ENCODE measurements at places on chromosomes 5 and 9. TPM values are rescaled to one million over a fixed set of nuclear protein-coding genes. Genes with fewer than 3 reads are reported as not detected.

The SLC36A2 gene
- total RNA-seq, result not detected

The LCN6 gene
- not detected for total RNA-seq

The SLC34A3 gene
- total RNA-seq, result not detected

The ARL14EPL gene
- not detected for total RNA-seq

The DENND4C gene
- total RNA-seq, result 33.0 TPM

The LCN9 gene
- total RNA-seq, result not detected

The TEX48 gene
- total RNA-seq, result not detected

The SGCD gene
- 3.5 TPM for total RNA-seq

The SLC9A3 gene
- 3.1 TPM for total RNA-seq

The CDC25C gene
- 0.83 TPM for total RNA-seq

The SLC4A9 gene
- not detected for total RNA-seq

The PCDHGA12 gene
- 43.9 TPM for total RNA-seq

The C1QTNF2 gene
- total RNA-seq, result not detected

The HEMGN gene
- total RNA-seq, result not detected

The HTR1A gene
- total RNA-seq, result not detected

The NUTM2G gene
- total RNA-seq, result not detected

The ZNF474 gene
- not detected for total RNA-seq

The STKLD1 gene
- total RNA-seq, result 0.34 TPM

The FBN2 gene
- 7.2 TPM for total RNA-seq

The MAST4 gene
- total RNA-seq, result 26.7 TPM

The PCDHB14 gene
- total RNA-seq, result 2.5 TPM

The HRCT1 gene
- total RNA-seq, result 2.4 TPM

The PCSK1 gene
- 17.7 TPM for total RNA-seq

The FBP2 gene
- not detected for total RNA-seq

Measured in cardiac ventricle fibroblast (primary cell).